ENCODE measurements at places on chromosomes 12 and 14.

GRCh38 chr12:9843407-9843806 is 16.1 kb downstream of the KLRF1 start:
- no peak for DNase-seq

GRCh38 chr12:2287589-2287988 is 234.8 kb downstream of the CACNA1C start:
- DNase-seq, result no peak

DNA sequence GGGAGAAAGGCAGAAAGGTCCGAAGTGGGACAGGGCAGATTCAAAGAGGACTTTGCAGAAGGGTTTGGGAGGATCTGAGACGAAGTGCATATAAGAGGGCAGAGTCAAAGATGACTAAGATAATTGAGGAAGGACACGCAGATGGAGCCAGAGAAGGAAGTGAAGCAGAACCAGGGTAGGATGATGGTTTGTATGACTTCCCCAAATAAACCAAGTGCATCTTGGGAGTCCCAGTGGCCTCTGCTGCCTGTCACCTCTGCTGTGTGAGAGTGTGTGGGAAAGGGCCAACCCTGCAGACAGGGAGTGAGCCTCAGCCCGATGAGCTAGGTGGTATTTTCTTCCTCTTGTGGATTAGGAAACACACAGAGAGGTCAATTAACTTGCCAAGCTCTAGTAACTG is 36.8 kb downstream of the FLVCR2 start:
- DNase-seq, result no peak

- no peak for DNase-seq
These were observed at the start of gene WSCD2 for GRCh38 chr12:108129017-108129812. Gene WSCD2, plus strand, starts transcription at chr12:108129288. Its CDS starts 66,545 bp downstream, at chr12:108195833.

- no peak for DNase-seq
These were observed 47.2 kb downstream of the SMUG1 start for GRCh38 chr12:54141431-54142113.

DNA sequence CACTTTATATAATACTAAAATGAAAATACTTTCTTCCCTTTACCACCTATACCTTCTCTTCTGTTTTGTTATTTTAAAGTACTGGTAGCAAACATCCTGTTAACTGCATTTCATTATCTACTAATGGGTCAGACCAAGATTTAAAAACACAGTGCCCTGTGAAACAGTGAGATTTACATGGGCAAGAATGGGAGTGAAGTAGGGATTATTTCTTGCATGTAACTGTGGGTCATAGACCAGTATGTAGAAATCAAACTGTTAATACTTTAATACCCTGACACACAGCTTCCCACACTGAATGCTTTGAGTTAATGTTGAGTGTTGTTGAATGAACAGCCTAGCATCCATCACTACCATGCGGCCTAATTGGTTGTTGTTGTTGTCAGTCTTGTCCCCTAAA is 61.6 kb downstream of the PLEKHA5 start:
- DNase-seq, result no peak

Data from astrocyte of the cerebellum (primary cell).